Left forelimb (tissue), 1 donor: ENCODE measurements at places on chromosomes 5 and 9.

GRCh38 chr5:157116483-157116954, 7.7 kb upstream of the HAVCR2 start:
- no peak for DNase-seq

DNA sequence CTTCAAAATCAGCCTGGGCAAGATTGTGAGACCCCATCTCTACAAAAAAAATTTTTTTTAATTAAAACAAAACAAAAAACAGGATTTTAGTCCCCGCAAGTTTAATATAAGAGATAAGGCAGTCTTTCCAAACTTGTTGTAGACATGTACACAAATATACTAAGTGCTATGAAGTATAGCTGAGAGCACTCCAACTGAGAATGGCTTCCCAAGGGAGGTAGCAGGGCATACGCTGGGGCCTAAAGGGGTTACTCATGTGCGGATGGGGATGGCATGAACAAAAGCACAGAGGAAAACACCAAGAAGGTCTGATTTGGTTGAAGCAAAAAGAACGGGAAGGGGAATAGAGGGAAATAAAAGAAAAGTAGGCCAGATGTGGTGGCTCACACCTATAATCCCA, 21.1 kb downstream of the SAR1B start:
- DNase-seq: no peak

- DNase-seq: no peak
These were observed 801.6 kb downstream of the KCTD16 start for GRCh38 chr5:144972317-144972716.

GRCh38 chr5:118430076-118430475, 558.3 kb downstream of the DTWD2 start:
- DNase-seq: no peak

- DNase-seq: no peak
These were observed 32.9 kb upstream of the MAN2A1 start for GRCh38 chr5:109656829-109657228.
